ENCODE measurements at places on chromosomes 5 and 9.

- DNase-seq = no peak
Observed at GRCh38 chr5:36613771-36614656, 7.6 kb downstream of the SLC1A3 start.

DNA sequence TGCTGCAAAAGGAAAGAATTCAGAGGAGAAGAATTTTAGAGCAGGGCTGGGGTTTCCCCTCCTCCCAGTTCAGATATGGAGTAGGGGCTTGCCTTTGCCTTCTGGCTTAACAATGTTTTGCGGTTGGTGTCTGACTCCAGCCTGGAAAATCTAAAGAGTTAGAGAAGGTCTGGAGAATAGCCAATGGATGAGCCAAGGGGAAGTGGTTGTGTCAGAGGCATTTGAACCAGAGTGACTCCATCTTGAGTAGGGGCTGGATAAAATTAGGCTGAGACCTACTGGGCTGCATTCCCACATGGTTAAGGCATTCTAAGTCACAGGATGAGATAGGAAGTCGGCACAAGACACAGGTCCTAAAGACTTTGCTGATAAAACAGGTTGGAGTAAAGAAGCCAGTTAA, 133.7 kb downstream of the DIRAS2 start:
- DNase-seq = no peak

DNA sequence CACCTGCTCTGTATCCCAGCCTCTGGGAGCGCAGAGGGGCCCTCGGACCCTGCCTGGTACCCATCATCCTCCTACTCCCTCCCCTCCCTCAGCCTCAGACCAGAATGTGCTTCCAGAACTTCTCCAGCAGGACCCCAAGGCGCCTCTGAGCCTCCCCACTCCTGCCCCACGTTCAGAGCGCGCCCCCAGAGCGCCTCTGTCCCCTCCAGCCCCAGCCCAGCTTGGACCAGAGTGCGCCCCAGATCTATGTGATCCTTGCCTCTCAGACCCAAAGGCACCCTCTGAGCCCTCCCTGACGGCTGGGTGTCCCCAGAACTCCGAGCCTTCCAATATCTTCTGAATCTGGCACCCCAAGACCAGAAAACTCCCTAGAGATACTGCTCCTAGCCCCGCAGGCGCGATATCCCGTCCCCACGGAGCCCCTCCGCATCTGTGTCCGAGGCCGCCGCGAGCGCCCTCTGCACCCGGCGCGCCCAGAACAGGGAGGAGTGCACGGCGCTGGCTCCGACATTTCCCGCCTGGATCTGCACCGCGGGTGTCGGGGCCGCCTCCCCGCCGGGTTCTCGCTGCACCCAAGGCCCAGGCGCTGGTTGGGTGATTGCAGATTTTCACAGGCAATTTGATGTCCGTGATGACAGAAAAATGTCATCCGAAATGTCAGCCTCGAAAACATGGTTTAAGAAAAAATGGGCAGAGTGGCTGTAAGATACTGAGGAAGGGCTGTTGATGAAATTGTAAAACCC, 522 bp downstream of the BHMT start:
- no peak for DNase-seq

GRCh38 chr9:107208121-107208520, 75.0 kb upstream of the RAD23B start:
- DNase-seq = peak; percentile 19

DNA sequence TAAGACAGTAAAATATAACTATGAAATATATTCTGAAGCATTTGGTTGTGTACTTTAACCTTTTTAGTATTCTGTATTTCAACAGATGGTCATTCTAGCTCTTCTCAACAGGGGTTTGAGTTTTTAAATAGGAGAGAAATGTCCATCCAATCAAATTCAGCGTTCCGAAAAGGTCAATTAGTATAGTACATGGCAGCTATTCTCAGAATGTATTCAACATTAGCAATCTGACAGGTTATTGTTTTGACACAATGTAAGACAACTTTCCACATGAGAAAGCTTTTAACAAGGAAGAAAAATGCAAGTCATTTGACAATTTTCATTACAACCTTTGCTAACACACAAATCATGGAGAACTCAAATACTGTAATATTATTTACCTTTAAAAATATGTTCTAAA, 996.3 kb upstream of the CDH10 start:
- no peak for DNase-seq

All from inflammatory macrophage (primary cell).